Common myeloid progenitor, CD34-positive (primary cell): ENCODE measurements at places on chromosomes 11 and 22.
A peak's percentile ranks its signal among the peaks of the same experiment; 100 is the strongest.

- DNase-seq = no peak
These were observed 123.0 kb downstream of the PLEKHA7 start for GRCh38 chr11:16891165-16891564.

GRCh38 chr11:62922653-62923431 is 1.7 kb upstream of the CHRM1 start:
- DNase-seq = no peak

DNA sequence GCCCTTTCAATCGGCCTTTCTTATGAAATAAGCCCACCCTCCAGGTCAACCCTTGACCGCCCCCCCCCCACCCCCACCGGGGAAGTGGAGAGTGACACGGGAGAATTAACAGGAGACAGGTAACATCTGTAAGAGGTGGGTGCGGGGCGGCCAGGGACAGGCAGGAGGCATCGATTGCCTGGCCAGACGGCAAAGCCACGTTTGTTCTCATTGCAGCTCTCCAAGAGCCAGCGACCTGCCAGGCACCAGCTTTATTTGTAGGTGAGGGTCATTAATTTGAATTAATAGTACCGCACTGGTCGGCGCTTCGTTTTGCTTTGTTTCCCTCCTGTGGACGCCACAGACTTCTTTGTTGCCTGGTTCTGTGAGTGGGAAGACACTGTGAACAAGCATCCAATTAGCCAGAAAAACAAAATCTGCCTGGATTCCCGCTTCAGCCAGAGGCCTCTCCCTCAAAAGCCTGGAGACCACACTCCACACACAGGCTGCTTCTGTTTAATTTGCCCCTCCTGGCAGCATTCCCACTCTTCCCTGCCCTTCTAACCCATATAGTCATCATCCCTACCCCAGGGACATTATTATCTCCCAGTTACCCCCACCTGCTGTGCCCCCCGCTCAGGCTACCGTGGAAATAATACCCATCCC is 104.5 kb upstream of the OPCML start:
- DNase-seq = no peak

- DNase-seq = no peak
These were observed 130.7 kb downstream of the SOX6 start for GRCh38 chr11:16225623-16226022.

DNA sequence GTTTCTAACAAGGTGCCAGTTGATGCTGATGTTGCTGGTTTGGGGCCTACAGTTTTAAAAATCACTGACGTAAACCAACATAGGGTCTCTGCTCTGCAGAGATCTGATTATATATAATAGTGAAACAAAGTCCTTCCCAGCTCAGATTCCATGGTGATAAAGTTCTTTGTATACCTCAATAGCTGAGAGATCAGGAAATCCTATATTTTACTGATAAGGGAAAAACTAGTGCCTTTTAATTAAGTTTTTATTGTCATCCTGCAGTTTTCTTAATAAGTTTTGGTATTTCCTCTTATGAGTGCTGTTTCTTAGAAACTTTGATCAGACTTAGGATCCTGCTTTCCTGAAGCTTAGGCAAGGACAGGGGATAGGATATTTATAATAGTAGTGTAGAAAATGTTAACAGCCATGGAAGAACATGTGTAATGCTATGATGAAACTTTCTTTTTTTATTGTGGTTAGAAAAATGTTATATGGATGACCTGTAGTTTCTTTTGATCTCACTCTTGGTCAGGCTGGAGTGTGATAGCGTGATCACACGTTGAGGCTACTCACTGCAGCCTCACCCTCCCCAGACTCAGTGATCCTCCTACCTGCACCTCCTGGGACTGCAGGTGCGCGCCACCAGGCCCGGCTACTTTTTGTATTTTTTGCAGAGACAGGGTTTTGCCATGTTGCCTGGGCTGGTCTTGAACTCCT is 14.1 kb downstream of the CAPRIN1 start:
- peak; percentile 8 for DNase-seq

GRCh38 chr11:29989174-29989970 is 27.5 kb downstream of the KCNA4 start:
- no peak for DNase-seq

DNA sequence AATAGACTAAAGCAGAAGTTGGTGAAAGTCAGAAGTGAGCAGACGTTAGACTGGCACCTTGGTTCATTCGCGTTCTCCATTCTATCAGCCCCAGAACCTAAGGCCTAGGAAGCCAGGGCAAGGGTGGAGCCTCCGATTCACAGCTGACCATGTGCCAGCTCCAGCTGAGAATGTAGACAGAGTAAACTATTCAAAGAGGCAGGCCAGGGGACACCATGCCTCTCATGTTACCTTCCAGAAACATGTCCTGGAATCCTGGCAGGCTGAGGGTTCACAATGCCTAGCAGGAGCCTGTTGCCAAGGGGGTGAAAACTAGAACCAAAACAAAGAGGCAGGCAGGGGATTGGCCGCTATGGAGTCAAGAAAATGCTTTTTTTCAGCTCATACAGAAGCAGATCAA is 224.4 kb upstream of the POU2AF2 start:
- DNase-seq = no peak

DNA sequence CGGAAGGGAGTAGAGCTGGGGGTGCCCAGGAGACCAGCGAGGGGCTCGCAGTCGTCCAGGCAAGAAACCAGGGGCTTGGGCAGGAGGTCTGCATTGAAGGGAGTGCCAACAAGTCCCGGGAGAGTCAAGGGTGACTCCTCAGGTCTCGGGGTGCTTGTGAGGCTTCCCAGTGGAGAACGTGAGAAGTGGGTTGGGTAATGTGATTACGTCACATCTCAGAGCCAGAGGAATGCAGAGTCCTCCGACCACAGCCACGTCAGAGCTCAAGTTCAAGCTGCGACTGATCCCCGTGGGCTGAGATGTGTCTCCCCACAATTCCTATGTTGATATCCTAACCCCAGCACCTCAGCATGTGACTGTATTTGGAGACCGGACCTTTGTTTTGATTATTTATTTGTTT is 89.7 kb upstream of the SHANK2 start:
- DNase-seq = no peak

DNA sequence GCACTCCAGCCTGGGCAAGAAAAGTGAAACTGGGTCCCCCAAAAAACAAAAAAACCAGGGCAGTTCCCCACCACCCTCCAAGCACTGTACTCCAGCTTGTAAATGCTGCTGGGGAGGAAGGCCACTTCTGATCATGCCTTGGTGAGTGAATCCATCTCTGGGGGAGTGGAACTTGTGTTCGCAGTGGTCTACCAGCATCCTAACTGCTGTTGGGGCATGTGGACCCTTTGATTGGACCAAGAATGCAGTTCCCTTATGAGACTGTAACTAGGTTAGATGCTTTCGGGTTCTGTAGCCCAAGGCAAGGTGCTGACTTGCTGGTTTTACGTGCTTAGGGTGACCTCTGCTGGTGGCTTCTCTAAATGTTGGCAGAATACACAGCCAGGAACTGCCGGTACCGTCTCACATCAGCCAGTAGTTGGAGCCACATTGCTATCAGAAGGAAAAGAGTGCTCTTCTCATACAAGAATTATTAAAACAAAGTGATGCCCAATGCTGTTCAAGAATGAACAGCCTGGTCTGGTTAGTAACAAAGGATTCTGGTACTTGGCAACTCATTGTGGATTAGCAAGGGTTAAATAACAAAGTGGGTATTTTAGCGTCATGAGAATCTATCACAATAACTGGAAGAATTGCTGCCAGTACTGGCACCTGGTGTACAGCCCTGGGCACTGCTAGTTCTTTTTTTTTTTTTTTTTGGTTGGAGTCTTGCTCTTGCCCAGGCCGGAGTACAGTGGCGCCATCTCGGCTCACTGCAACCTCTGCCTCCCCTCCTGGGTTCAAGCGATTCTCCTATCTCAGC is 13.0 kb downstream of the EIF1AD start:
- peak; percentile 98 for DNase-seq

GRCh38 chr22:18906896-18907295 is 776 bp downstream of the DGCR6 start:
- no peak for DNase-seq

DNA sequence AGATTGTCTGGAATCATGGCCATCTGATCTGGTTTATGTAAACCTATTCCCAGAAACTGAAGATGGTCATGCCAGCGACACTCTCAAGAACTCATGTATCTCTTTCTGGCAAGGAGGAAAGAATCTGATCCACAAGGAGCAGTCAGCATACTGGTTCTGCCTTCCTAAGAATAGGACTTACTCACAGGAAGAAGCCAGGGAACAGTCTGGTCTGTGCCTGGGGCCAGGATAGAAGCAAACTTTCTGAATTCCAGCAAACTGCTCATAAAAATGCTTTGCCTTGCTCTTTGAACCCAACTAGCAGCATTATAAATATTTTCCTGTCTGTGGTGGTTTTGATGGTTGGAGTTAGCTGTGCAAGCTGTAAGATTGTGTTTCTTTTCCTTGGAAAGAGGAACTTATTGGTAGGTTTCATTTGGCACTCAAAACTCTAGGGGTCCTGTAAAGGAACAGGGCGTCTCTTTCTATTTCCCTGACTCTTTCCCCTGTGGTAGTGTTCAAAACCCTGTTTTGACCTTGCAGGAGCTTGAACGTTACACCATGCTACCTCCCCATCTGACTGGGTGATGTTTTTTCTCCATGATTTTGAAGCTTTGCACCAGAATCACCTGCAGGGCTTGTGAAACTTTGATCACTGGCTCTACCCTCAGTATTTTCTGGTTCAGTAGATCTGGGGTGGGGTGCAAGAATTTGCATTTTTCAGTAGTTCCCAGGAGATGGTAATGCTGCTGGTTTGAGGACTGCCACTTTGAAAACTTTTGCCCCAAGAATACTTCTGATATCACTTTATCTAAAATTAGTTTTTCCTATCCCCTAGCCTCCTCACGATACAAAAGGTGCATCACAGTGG is 627.8 kb upstream of the ANO5 start:
- DNase-seq = no peak

DNA sequence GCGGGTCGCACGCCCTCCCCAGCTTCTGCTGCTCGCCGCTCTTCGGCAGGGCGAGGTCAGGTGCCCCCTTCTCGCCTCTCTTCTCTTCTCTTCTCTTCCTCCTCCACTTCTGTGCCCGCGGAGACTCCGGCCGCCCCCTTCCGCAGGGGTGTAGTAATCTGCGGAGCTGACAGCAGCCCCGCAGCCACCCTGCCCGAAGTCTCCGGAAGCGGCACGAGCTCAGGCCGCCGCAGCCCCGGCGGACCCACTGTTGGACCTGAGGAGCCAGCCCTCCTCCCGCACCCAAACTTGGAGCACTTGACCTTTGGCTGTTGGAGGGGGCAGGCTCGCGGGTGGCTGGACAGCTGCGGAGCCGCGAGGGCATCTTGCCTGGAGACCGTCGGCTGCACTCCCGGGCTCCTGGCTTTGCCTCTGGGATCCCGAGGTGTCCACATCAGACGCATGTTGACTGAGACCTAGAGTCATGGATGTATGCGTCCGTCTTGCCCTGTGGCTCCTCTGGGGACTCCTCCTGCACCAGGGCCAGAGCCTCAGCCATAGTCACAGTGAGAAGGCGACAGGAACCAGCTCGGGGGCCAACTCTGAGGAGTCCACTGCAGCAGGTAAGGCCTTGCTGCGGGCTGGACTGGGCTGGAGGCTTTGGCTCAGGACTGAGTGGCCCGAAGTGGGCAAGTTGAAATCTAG is 486 bp downstream of the STIM1 start:
- peak; percentile 76 for DNase-seq

- no peak for DNase-seq
These were observed 493.7 kb upstream of the CCDC90B start for GRCh38 chr11:83779876-83780275.

- DNase-seq = peak; percentile 54
These were observed 236.1 kb downstream of the TTC28 start for GRCh38 chr22:28443526-28443876.

DNA sequence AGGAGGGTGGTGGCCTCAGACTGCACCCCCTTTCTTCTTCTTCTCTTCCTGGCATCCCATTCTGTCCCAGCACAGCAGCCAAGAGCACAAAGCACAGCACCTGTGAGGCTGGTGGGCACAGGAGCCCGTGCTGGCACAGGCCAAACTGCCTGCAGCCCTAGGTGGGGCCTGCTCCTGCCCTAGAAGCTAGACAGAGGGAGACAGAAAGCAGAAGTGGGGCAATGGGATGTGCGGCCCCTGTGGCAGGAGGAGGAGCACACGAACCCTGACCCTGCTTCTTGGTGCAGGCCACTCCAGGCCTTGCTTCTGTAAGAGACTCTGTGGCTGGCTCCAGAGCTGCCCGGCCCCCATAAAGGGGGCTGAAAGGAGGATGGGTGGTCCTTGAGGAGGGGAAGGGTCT is 3.9 kb upstream of the PTS start:
- no peak for DNase-seq

DNA sequence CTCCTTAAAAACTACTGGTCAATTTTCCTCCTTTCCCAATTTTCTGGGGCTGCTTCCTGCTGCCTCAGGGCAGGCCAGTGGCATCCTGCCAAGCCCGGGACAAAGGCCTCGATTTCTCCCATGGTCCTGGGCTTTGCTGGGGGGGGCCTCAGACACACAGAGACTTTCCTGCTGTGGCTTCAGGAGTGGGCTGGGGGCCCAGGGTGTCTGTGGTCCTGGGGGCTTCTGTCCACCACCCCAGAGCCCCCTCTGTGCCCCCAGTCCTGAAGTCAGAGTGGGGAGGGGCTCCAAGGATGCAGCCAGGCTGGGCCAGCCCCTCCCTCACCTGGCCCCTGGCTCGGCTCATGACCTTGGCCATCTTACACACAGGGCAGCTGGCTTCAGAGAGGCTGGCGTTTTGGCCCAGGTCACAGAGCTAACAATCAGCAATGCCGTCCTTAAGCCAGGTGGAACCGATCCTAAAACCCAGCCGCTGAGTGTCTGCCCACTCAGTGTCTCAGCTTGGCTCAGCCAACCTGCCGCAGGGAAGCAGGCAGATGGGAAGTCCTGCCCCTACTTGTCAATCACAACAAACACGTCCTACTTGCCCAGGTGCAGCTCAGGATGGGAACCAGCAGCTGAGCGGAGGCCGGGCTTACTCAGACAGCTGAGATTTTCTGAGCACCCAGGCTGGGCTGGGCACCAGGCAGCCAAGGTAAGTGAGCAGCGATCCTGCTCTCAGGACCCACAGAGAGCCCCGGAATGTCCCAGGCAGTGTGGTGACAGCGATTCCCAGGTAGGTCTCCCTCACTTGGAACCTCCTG is 34.6 kb downstream of the OSBPL5 start:
- DNase-seq = no peak

GRCh38 chr11:36165621-36166397 is 123.4 kb downstream of the COMMD9 start:
- no peak for DNase-seq

GRCh38 chr11:130407978-130408377 is 20.4 kb downstream of the ADAMTS8 start:
- no peak for DNase-seq

GRCh38 chr22:45966320-45966894 is 10.6 kb downstream of the WNT7B start:
- peak; percentile 88 for DNase-seq

GRCh38 chr22:26883393-26883792 is 226.0 kb downstream of the MIAT start:
- no peak for DNase-seq

- peak; percentile 89 for DNase-seq
These were observed at the start of gene MFNG for GRCh38 chr22:37486224-37486845. TSS of gene MFNG (minus strand) at chr22:37486384. CDS start at chr22:37486177, 207 bp downstream.
